G401 (cell line): ENCODE measurements at places on chromosomes 12 and 14. TPM values are rescaled to one million over a fixed set of nuclear protein-coding genes. Genes with fewer than 3 reads are reported as not detected.
A peak's percentile ranks its signal among the peaks of the same experiment; 100 is the strongest.

DNA sequence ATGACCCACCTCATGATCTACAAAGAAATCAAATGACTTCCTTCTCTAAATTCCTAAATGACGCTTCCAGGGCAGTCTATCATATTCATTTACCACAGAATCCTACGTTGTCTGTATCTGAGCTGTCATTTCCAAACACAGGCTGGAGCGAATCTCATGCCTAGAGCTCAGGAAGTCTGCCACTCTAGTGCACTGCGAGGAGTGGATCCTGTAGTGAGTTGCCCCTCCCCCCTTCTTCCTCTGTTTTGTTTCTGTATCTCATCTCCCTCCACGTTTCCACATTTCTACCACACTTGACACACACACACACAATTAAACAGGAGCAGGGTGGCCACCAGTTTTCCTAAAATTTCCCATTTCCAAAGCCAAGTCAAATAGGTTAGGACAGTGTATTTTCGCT is 415.4 kb upstream of the PRICKLE1 start:
- DNase-seq = no peak

DNA sequence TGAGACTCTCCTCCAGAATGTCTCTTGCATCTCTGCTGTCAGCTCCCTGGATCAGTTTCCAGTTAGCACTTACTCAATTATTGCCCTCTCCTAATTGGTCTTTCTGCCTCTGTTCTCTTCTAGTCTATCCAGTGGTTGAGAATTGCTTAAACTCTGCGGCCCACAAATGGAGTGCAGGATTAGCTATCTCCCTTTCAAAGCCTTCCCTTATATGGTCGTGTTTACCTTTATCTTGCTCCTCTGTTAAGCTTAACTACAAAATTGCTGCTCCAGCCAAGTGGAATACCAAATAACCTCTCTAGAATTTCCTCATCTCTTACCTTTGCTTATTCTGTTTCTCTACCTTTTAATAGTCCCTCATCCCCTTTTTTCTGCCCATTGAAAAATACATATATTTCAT is 132.7 kb downstream of the NRXN3 start:
- no peak for DNase-seq

GRCh38 chr12:95970905-95971304 is 25.2 kb downstream of the HAL start:
- DNase-seq = no peak

DNA sequence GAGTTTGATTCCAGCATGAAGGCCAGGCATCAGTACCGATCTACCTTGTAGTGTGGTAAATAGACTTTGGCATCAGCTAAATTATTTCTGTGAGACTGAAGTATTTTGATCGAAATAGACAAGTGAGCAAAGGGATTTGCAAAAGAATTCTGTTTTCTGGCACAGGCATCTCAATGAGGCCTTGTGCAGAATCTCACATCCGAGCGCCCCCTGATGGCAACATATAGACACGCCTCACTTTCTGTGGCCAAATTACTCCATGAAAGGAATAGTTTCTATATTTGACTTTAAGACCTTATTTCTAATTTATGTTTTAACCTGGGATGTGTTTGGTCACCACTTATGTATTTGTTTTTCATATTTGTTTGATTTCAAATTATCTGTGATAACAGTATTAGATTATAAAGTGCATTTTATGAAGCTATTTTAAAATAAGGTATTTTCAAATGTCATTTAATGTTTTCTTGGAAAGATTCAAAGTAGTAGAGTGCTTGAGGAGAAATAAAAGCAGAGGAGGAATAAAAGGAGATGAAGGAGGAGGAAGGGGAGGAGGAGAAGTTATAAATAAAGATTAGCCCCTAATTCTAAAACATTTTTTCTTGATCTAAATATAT is 731.9 kb downstream of the NRXN3 start:
- DNase-seq = peak; percentile 39

- DNase-seq = no peak
Measured at GRCh38 chr14:93368996-93369712, 22.2 kb downstream of the COX8C start.

DNA sequence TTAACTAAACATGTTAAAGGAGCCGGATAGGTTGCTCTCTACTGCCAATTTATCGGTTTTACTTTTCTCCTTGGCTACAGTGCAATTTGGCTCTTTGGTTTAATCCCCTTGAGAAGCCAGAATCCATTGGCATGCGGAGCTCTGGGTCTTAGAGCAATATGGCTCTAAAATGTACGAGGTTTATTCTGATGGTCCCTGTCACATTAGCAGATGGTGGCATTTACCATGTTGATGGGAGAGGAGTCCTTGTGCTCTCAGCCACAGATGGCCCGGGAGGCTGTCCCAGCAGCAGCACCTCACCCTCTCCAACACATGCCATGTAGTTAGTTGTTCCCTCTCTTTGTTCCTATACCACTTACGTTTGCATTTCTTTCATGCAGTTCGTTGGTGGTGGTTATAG is 179.7 kb downstream of the RGS6 start:
- peak; percentile 94 for DNase-seq

DNA sequence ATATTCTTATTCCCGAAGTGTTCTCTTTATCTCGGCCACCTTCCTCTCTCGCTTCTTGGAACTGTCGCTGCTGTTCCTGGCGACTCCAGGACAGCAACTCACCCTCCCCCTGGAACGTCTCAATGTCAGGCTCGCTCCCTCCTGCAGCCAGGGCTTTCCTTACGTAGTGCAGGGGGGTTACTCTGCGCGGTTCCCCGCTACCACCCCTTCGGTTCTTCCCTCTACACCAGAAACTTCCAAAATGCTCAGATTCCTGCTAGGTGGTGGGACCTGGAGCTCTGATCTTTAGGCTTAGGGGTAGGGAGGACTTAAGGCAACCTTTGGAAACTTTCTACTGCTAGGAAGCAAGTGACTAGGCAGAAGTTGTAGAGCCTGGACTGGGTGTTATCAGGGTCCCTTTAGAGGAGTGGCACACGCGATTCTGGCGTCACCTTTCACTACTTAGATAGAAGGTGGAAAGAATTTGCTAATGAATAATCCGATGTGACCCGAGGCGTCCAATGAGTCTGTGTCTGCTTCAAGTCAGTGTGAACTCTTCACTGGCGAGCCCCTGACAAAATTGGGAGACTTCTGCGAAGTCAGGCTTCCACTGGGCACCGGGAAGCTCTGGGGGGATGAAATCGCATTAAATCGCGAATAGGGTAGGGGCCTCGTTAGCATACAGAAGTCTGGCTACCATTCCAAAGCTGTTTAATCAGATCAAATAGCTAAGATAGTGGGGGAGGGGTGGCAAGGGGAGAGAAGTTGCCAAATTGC is 900 bp upstream of the DPF3 start:
- no peak for DNase-seq

- no peak for DNase-seq
Measured at GRCh38 chr12:7844116-7844515, 28.6 kb downstream of the SLC2A14 start.

- peak; percentile 29 for DNase-seq
Measured at GRCh38 chr12:100668945-100669536, 95.6 kb downstream of the GAS2L3 start.

GRCh38 chr12:6463216-6463615 is 7.3 kb downstream of the VAMP1 start:
- DNase-seq = no peak

GRCh38 chr12:30164382-30165318 is 380.9 kb upstream of the TMTC1 start:
- no peak for DNase-seq

DNA sequence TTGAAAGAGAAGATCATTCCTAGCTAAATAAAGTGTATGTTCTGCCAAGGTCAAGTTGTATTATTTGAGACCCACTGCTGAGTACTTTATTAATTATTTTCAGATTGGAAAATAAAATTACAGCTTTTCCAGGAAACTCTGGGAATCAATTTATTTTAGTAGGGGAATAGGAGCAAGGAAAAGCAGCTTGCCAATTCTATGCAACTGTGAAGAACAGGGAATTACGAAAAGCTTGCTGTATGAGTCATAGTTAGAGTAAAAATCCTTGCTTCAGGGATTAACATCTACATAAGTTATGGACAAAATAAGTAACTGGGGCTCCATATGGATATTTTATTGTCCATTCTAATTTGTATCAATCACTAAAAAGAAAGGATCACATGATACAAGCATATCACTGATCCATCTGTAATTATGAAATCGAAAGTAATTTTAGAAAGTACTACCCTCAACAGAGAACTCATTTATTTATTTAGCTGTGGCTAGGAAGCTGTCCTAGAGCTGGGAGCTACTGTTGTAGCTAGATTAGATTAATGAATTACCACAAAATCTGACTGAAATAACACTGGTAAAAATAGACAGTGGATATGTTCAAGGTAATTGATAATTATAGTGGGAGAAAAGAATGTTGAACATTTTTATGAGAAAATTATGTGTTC is 303.5 kb upstream of the NPAS3 start:
- DNase-seq = no peak

- no peak for DNase-seq
Measured at GRCh38 chr12:15453613-15454012, 131.3 kb downstream of the PTPRO start.

- DNase-seq = no peak
Measured at GRCh38 chr12:20196767-20197166, 171.6 kb upstream of the PDE3A start.

DNA sequence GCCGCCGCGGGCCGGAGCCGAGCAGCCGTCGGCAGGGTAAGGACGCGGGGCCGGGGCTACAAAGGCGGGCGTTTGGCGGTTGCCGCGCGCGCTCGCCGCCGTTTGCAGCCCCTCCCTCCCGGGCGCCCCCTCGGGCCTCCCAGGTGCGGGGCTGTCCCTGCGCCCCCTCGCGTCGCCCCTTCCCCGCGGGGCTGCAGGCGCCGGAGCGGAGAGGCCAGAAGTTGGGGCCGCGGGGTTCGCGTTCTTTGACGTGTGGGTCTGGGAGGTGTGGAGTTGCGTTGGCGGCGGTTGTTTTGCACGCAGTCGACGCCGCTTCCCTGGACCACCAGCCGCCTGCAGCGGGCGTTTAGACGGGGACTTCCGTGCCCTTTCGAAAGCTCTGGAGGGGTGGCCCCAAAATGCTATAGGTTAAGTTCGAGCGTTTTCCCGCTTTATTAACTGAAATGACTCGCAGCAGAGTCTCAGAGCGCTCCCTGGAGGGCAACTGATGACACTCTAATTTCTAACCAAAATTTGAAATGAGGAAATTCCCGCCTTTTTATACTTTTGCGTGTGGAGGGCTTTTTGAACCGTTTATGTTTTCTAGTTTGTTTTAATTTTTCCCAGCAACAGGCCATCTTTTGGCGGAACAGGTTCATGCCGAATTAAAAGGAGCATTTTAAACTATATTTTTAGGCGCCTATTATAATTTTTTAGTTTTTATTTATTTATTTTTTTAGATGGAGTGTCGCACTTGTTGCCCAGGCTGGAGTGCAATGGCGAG is 902 bp downstream of the TMPO start:
- peak; percentile 87 for DNase-seq

DNA sequence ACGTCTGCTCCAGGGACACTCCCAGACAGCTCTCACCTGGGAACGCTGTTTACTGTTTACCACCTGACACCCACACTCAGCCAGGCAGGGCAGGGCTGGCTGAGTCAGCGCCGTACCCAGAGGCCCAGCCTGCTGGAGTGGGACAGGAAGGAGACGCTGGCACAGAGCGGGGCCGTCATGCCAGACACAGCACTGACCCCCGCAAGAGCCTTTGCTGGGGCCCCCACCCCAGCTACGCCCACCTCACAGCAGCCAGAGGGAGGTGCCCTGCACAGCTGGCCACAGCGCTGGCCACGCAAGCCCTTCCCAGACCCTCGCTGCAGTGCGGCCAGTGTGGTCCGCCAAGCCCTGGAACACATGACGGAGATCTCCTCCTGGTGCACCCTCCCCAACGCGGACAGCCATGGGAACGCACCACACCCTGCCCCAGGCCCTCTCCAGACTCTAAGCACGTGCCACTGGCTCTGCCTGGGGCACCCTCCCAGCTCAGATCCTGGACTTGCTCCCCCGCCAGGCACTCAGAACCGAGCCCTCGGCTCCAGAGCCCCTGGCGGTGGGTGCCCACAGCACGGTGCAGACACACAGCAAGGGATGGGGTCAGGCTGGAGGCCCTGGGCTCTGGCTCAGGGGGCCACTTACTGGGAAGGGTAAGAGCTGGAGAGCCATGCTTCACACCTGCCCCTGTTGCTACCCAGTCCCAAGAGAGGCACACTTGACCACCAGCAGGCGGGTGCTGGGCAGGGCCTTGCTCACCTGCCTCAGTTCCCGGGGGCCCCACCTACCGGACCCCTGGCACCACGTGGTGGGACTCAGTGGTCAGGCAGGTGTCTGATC is 5.7 kb downstream of the AHNAK2 start:
- no peak for DNase-seq

- DNase-seq = no peak
Measured at GRCh38 chr12:47237751-47238211, 158.0 kb upstream of the AMIGO2 start.

- no peak for DNase-seq
Measured at GRCh38 chr12:4006743-4007142, 133.5 kb upstream of the PARP11 start.

- no peak for DNase-seq
Measured at GRCh38 chr12:47219243-47219642, 139.5 kb upstream of the AMIGO2 start.

DNA sequence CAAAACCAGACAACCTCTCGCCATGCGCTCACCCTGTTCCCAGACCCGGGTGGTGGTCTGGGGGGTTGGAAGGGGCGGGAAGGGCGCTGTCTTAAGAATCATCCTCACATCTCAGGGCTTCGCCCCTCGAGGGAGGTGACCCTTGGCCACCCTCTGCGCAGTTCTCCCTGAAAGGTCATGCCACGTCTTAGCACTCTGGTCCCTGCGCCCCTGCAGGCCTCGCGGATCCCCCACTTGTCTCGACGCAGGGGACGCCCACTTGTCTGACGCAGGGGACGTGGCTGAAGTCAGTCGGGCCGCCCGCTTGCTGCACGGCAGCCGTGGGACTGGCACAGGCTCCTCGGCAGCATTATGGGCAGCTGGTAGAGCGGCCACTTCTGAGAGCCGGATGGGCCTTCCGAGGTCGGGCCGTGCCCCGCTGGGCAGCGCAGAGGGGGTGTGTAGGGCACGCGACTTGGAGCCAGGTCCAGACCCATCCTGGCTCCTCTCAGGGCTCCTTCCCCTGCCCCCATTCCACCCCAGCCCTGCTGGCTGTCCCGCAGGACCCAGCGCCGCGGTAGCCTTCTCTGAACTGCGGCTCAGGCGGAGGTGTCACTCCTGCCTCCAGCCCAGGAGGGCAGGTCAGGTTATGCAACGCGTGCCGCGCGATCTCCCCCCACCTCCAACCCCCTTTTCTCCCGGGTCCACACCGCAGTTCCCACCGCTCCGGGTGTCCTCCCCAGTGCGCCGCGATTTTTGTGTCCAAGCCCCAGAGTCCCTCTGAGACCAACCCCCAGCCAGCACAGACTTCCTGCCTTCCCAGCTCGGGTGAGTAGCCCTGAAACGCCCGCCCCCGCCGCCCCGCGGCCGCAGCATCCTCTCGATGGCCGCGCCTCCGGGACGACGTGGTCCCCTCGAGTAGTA is 40.9 kb upstream of the CAPRIN2 start:
- peak; percentile 69 for DNase-seq

The MYF6 gene
- not detected in 2 replicates for total RNA-seq

The FOXM1 gene
- total RNA-seq = 18.8 and 36.1 TPM in 2 replicates

The RIPK3 gene
- total RNA-seq = not detected in 2 replicates

The ACSM4 gene
- not detected in 2 replicates for total RNA-seq

The CLEC4D gene
- total RNA-seq = not detected in 2 replicates

The TMTC1 gene
- total RNA-seq = not detected in 2 replicates

The RNASE8 gene
- not detected in 2 replicates for total RNA-seq
